Germinal center (tissue), 1 donor: ENCODE measurements at places on chromosomes 7 and 10.

DNA sequence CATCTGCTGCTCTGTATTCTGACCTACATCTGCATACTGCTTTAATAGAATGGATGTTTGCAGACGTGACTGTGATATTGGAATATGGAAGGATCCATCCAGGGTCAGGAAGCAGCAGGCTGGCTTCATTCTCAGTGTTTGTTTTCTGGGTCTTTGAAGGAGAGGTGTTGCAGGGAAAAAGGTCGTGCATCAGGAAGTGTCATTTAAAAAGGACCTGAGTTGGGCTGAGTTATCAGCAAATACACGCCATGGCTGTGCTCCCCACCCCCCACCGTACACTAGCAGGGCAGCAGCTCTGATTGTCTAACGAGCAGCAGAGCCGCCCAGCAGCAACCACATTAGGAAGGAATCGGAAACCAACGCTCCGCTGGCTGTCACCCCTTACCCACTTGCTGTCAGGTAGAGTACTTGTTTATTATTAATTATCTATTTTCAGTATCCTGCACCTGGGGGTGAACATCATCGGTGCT, 63.1 kb upstream of the STEAP1B start:
- no peak for DNase-seq

GRCh38 chr10:1923586-1923985, 186.3 kb upstream of the ADARB2 start:
- DNase-seq: no peak

GRCh38 chr10:120559800-120560199, 102.8 kb downstream of the PLPP4 start:
- DNase-seq: no peak

DNA sequence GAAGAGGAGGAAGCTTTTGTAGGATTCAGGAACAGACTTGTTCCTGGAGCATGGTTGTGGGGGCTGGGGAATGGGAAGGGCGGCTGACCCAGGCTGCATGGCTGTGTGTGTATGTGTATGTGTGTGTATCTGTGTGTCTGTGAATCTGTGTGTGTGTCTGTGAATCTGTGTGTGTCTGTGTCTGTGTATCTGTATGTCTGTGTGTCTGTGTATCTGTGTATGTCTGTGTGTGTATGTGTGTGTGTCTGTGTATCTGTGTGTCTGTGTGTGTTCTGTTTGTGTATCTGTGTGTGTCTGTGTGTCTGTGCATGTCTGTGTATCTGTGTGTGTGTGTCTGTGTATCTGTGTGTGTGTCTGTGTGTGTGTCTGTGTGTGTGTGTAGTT, 6.6 kb upstream of the STX1A start:
- no peak for DNase-seq

GRCh38 chr10:75238182-75239095, 2.7 kb upstream of the COMTD1 start:
- peak; percentile 1 for DNase-seq

GRCh38 chr7:80593869-80594586, 44.4 kb upstream of the CD36 start:
- no peak for DNase-seq

DNA sequence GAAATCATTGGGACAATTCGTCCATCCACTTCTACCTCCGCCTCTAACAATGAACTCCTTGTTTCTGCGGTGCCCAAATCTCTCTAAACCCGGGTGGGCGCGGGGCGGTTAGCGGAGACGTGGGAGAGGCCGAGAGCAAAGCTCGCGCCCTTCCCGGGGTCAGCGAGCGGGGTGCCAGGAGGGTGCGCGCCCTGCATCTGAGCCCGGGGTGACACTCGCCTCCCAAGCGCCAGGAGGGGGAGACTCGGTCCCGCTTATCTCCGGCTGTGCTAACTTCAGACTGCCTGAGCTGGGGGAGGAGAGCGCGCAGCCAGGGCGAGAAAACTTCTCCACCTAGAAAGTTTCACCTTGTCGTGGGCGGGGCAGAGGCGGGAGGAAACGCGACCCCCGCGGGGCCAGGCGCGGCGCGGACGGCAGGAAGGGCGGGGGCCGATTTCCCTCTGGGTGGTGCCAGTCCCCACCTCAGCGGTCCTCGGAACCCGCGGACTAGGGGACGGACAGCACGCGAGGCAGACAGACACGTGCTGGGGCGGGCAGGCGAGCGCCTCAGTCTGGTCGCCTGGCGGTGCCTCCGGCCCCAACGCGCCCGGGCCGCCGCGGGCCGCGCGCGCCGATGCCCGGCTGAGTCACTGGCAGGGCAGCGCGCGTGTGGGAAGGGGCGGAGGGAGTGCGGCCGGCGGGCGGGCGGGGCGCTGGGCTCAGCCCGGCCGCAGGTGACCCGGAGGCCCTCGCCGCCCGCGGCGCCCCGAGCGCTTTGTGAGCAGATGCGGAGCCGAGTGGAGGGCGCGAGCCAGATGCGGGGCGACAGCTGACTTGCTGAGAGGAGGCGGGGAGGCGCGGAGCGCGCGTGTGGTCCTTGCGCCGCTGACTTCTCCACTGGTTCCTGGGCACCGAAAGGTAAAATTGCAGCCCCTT, at the start of gene MET:
Gene MET, plus strand, starts transcription at position 516 of the 915 bp plus-strand sequence. CDS start 26,889 bp downstream, outside the sequence.
- DNase-seq: peak; percentile 82

DNA sequence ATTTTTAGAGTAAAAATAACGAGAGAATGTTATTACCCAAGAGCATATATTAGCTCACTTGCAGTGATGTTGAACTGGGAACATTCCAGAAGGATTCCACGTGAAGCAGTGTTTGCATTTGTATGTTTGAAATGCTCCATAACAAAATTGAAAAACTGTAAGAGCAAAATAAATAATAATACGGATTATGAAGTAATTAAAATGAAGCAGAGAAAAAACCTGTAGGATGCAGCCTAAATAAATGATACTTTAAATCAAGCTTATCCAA, 203.3 kb downstream of the BAMBI start:
- DNase-seq: no peak
